ENCODE measurements at places on chromosomes 6 and 20.

DNA sequence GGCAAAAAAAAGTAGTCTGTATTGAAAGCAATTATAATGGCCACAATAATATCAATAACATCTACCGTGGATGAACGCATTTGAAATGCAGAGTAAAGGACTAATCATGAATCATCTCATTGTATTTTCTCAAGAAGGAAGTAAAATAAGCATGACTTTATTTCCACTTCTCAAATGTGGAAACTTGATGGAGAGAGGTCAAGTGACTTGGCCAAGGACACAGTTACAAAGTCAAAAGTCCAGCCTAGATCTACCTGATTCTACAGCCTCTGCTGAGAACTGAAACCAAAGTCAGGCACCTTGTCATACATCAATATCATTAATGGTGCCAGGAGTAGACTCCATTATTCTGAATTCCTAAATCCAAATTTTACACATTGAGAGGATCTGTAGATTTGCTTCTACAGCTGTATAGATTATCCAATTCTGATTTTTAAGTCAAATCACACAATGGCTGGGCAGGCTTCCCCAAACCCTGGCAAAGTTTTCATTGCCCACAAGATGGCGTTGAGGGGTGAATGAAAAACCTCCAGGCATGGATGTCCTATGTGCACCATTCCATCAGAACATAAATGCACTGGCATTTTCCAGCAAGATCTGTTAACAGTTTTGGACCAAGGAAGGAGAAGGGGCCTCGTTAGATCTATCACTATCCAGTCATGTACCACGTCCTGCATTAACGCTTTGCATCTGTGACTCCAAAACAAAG is 423.1 kb downstream of the MAFB start:
- no peak for DNase-seq

- no peak for DNase-seq
Measured at GRCh38 chr20:63700199-63701050, 4.0 kb downstream of the TNFRSF6B start.

DNA sequence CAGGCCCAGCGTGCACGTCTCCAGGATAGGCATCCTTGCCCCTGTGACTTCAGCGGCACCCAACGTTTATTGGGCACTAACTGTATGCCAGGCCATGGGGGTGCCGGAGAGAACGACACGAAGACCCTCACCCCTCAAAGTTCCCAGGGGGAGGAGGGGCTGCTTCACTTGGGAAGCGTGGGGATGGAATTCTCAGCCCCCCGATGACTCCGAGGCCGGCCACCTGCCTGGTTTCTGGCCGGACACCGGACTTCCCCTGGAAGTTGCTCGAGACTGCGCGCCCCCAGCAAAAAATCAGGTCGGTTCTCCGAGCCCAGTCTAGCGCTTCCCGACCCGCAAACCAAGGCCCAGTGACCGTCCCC is 275 bp upstream of the MAVS start:
- no peak for DNase-seq

- no peak for DNase-seq
Measured at GRCh38 chr20:54745780-54746179, 270.4 kb downstream of the DOK5 start.

DNA sequence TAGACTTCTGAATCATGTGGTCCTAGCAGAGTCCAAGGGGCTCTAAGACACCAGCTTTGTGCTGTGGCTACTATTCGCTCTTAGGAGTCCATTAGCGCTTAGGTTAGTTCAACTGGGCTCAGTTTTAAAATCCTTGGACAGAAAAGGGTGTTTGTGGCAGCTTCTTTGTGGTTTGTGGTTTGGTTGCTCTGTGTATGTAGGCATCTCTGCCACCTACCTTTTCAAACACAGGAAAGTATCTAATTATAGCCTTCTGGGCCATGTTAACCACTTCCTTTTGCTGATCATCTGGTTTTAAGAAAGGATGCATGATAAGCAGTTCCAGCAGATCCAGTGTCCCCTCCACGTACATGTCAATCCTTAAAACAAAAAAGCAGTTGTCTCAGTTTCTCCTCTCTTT is 10.8 kb downstream of the GSTA4 start:
- no peak for DNase-seq

DNA sequence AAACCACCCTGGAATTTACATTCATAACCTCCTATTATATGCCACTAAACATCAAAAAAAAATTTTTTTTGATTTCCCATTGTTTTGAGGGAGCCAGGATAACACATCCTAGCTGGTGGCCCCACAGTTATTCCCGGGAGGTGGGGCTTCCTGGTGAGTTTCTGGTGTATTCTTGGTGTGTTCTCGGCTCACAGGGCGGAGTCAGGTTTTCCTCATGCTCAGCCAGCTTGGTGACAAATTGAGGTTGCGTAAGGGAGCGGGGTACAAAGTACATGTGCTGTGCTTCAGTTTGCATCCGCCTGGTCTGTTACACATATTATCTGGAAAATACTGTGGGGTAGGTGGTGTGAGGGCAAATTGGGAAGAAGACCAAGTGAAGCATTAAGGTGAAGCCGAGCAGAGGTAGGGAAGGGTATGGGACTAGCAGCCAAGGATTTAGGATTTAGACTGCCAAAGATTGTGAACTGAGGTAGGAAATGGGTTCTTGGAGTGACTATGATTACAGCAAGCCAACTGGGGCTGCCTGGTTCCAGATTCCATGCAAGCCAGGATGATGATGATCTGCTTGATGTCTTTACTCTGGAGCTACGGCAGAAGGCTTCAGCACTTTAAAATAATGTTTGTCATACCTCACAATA is 46.2 kb upstream of the EEF1A1 start:
- no peak for DNase-seq

- DNase-seq: no peak
Measured at GRCh38 chr20:57394121-57395082, 3.2 kb downstream of the RBM38 start.

GRCh38 chr6:88145298-88145963 is 20.7 kb downstream of the CNR1 start:
- no peak for DNase-seq

DNA sequence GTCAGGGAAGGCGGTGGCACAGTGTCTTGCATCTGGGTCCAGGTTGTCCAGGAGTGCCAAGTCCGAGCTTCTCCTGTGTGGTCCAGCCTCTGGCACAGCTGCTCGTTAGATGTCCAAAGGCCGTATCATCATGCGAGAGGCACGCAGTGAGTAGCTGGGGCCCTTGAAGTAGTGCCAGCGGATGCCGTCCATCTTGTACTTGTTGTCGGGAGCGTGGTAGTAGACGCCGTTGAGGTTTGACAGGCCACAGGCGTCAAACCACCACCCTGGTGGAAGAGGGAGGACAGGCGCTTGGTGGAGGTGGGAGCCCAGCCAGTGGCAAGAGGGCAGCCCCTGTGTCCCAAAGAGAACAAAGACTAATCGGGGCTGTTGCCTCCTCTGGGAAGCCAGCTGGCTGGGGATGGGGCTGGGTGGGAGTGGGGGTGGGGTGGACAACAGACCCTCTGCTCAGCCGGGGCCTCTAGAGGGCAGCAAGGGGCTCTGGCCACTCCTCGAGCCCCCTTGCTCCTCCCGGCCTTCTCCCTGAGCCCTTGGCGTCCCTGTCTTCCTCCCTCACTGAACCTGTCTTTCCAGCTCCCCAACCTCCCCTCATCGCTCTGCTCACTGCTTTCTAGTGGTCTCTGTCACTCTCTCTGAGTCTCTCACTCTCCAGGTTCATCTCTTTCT is 39.5 kb downstream of the FAM110A start:
- no peak for DNase-seq

DNA sequence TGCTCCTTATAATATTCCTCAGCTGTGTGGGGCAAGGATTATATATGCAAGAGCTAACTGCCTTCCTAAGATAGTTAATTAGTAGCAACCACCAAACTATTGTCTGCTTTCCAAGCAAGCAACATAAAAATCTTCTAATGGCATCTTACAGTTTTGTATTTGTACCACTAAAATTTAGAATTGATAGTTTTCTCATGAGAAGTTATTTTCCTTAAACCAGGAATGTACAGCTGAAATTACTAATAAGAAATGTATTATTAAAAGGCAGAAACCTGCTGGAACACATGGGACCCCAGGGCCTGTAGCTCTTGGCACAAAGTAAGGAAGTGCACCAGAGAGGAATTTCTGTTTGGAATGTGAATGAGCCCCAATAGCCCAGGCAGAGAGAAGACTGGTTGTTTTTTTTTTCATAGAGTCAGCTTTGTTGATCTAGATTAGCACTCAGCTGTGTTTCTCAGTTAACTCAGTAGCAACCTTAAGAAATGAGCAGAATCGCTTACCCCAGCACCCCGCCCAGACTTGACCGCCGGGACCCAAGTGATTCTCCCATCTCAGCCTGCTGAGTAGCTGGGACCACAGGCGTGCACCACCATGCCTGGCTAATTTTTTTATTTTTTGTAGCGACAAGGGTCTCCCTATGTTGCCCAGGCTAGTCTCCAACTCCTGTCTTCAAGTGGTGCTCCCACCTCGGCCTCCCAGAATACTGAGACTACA is 2.6 kb downstream of the MGME1 start:
- no peak for DNase-seq

GRCh38 chr6:148358196-148358785 is 15.7 kb downstream of the SASH1 start:
- DNase-seq: no peak

Data from stimulated activated CD8-positive, alpha-beta memory T cell treated with anti-CD3 and anti-CD28 coated beads, Interleukin-4, amount 100 ng/mL, for 1 hour (primary cell).